ENCODE measurements at places on chromosomes 1 and 21.

DNA sequence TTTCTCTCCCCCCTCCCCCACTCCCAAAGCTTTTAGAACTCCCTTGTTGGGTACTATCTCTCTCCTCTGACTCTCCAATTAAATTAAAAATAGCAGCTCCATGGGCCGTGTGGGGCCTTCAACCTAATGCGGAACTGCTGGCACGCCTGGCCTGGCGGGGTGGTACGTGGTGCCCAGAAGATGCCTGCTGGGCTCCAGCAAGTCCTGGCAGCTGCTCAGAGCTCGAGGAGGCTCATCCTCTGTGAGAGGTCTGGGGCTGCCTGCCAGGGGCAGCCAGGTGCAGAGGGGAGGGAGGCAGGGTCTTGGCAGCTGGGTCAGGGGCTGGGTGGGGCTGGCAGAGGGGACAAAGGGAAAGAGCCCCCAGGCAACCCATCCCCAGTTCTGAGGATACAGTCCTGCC, 74.4 kb downstream of the ACTL8 start:
- no peak for DNase-seq

DNA sequence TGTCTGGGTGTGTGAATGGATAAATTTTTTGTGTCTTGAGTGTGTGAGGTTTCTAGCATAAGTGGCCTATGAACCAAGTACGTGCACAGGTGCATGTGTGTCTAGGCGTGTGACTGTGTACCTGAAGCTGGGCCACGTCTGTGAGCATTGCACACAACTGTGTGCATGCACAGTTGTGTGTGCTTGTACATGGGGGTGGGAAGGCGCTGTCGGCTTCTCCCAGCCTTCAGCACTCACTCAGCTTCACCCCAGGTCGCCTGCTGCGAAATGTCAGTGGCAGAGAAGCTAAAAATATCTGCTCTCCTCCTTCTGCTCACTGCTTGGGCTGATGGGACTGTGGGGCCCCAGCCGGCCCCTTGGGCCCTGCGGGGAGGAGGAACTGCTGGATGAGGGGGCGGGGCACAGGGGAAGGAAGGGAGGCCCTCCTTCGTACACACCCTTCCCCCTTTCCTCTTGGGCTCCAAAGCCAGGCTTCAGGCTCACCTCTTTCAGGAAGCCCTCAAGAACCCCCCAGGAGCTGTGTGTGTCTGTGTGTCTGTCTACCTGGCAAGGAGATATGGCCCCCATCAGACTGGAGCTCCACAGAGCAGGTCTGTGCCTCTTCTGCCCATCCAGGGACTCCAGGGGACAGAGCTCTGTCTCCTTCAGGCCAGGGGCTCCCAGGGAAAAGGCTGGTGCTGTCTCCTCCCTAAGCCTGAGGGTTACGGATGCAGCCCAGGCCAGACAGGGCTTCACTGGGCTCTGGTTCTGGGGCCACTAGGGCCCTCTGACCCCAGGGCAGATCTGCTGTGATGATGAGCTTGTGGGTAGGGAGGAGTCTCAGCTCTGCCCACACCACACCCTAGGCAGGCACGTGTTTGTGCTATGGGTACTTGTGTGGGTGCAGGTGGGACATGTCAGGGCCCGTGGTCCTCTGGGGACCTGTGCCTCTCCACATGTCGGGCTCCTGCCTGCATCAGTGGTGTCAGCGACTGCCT, 35.6 kb upstream of the WASF2 start:
- DNase-seq: peak; percentile 19

- no peak for DNase-seq
These were observed 53.3 kb downstream of the SIK1 start for GRCh38 chr21:43373362-43374227.

DNA sequence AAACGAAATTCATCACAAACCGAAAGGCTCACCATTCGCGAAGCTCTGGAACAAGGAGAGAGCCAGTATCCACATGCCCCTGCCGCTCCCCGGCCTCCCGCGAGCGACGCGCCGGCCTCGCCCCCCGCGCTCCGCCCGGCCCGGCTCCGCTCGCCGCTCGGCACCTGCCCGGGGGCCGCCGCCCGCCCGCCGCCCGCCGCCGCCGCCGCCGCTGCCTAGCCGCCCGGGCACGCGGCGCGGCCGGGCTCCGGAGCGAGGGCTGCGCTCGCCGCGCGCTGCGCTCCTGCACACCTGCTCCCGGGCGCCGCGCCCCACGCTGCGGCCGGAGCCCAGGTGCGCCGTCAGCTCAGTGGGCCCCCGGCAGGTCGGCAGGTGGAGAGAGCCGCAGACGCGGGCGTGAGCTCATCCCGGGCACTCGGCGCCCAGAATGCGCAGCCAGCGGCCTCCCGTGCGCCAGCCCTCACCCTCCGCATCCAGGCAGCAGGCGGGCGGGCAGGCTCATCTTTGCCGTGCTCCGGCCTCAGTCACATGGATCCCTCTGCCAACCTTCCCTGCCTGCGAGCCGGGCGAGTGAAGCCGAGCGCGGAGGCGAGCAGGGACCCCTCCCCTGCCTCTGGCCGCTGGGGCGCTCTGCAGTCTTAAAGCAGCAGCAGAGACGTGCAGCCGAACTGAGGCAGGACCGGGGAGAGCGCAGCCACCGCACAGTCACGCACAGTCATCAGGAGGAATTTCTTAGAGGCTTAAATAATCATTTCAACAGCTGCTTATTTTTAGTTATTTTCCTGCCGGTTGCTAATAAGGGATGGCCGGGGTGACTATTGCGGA, at the start of gene DSCAM:
DSCAM (minus strand) TSS at position 572 of the 825 bp plus-strand sequence; CDS start at position 75, 497 bp downstream.
- no peak for DNase-seq

DNA sequence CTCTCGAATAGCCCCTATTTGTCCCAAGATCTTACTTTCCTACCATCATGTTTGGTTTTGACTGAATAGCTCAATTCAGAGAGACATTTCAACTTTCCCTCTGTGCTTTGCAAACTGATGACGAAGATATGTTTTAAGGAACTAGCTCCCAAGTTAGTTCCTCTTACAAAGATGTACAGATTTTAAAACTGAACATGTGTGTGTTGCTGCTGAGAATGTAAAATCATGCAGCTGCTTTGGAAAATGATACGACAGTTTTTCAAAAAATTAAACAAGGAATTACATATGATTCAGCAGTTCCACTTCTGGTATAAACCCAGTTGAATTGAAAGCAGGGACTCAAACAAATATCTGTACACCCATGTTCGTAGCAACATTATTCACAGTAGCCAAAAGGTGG, 33.6 kb downstream of the KIF26B start:
- DNase-seq: no peak

DNA sequence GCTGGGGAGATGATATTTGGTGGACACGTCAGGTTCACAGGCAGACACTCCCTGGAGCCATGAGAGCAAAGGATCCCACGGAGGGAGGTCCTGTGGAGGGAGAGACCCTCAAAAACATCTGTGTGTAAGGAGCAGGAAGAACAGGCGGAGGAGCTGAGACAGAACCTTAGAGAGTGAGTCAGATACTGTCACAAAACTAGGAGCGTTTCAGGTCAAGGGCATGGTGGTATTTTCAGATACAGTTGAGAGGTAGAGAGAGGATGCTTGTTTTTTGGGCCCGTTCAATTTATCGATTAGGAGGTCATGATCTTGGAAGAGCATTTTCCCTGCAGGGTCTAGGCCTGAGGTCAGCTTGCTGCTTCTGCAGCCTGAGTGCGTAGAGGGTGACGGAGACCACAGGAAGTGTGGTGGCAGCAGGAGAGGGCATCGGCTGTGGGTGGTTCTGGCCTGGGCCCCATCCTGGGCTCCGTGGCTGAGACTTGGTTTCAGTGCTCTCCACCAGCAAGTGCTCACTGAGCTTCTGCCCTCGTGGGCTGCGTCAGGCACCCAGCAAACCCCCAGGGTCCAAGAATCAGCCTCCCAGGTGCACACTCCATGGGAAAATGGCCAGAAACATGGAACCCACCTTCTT, 39.9 kb downstream of the SPSB1 start:
- DNase-seq: no peak

- DNase-seq: no peak
These were observed 10.3 kb upstream of the NBPF11 start for GRCh38 chr1:148162363-148162762.

DNA sequence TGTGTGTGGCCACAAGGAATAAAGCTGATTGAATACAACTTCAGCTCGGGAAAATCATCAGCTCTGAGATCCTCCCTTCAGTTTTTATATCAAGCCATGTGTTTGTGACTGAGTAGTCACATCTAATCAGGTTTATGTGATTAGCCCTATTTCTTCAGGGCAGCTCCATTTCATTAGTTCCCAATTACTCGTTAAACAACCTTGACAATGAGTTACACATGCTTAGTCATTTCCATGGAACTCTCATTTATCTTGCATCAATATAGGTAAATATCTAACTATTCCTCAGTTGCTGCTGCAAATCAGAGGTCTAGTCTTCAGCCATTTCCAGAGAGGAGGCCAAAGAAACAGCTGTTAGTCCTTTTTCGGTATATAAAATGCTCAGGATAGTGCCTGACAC, 16.3 kb downstream of the CRB1 start:
- no peak for DNase-seq

- DNase-seq: no peak
These were observed 319.1 kb upstream of the SGIP1 start for GRCh38 chr1:66214901-66215300.

DNA sequence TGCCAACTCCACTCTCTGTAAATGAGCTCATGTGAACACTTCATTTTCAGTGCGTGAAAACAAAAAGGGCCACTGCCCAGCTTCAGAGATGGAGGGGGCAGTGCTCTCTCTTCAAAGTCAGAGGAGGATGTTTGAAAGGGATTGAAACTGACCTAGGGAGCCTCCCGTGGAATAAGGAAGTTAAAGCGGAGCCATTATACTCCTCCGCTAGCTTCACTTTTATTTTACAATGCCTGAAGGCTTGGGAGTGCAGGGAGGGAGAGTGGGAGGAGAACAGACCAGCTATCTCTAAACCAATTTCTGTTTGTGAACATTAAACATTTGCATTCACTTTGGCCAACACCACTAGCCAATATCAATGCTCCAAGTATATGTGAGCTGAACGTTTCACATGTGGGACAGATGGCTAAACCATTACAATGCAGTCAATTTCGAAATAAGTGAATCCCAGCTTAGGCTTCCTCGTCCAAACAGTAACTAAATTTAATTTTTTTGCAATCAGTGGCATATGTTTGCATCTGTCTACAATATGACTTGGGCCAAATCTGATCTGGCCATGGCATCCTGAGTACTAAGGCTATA, 126.9 kb downstream of the ESRRG start:
- DNase-seq: no peak

- DNase-seq: no peak
These were observed 42.1 kb upstream of the DEPDC1 start for GRCh38 chr1:68538941-68539340.

DNA sequence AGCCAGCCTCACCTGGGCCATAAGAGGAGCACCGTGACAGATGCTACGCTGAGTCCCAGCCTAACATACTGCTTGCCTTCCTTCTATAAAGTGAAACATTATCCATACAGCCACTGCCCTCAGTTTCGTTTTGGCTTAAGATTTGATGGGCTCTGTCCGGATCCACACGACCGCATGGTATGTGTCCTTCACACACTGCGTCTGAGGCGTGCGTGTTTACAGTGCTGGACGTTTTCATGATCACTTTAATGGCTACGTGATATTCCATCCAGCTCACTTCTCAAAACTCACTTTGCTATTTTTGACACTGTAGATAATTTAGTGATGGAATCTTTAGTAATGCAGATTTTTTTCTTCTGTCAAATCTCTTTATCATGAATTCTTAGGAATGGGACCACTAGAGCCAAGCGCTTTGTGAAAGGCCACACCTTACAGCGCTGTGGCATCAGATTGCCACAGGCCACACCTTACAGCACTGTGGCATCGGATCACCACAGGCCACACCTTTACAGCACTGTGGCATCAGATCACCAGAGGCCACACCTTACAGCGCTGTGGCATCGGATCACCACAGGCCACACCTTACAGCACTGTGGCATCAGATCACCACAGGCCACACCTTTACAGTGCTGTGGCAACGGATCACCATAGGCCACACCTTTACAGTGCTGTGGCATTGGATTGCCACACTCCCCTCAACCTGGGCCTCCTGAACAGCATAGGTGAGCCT, 47.1 kb downstream of the PRDM15 start:
- no peak for DNase-seq

GRCh38 chr1:209526137-209526536, 57.4 kb upstream of the CAMK1G start:
- DNase-seq: no peak

DNA sequence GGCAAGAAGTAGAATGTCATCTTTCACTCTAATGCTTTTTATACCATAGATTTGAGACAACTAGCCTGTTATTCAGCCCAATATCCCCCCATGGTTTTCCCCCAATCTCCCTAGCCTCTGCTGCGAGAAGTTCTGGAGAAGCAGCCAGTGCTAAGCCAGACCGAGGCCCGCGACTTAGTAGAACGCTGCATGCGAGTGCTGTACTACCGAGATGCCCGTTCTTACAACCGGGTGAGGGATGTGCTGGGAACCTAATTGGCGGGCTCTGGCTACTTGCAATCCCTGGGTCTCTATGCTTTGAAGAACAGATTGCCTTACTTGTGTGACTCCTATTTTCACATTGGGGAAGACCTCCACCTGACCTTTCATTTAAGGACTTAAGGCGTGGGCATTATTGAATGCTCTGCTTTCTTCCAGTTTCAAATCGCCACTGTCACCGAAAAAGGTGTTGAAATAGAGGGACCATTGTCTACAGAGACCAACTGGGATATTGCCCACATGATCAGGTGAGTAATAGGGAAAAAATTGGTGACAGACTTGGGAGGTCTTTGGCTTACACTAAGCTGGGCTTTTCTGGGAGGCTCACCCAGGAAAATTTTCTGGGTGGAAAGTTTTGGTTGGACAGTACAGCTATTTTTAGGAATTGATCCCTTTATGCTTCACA, 1.9 kb downstream of the PSMB4 start:
- DNase-seq: no peak

GRCh38 chr1:66383611-66384010, 150.3 kb upstream of the SGIP1 start:
- no peak for DNase-seq

DNA sequence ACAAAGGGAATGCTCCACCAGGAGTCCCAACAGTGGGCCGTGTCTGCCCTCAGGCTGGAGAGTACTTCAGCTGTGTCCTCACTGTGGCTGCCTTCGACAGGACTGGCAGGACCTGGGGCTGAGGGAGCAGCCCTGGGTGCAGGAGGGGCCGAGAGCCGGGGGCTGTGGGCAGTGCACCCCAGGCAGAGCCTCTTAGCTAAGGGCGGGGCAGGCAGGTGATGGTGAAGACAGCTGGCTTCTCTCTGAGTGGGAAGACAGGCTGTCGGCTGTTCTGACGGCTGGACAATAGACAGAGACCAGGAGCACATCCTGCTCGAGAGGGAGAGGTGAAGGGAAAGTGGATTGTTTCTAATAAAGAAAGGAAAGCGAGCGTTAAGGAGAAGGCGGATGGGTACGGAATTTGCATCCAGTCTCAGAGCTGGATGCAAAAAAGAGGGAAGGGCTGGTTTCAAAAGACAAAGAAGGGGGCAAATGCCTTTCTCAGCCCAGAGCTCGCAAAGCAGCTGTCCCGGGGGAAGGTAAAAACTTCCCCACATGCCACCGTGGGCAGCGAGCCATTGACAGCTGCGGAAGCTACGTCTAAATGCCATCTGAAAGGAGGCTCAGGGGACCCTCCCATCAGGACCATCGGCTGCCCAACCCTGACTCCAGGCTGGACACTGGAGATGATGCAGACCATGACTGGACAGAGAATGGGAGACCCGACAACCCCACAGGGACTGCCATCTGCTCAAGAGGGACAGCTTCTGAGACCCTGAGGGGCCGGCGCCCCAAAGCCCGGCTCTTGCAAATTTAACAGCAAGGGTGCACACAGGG, 92.0 kb downstream of the STUM start:
- DNase-seq: no peak

GRCh38 chr1:147648933-147649332, 21.4 kb downstream of the ACP6 start:
- no peak for DNase-seq
